ENCODE measurements at places on chromosomes 7 and 10.

GRCh38 chr7:20945451-20945850 is 158.8 kb upstream of the SP8 start:
- no peak for DNase-seq

- DNase-seq = no peak
These were observed 61.0 kb upstream of the SFMBT2 start for GRCh38 chr10:7471720-7472367.

- no peak for DNase-seq
These were observed 256.9 kb upstream of the MTPN start for GRCh38 chr7:136234040-136234439.

GRCh38 chr7:159103382-159104187 is 41.1 kb downstream of the VIPR2 start:
- no peak for DNase-seq

DNA sequence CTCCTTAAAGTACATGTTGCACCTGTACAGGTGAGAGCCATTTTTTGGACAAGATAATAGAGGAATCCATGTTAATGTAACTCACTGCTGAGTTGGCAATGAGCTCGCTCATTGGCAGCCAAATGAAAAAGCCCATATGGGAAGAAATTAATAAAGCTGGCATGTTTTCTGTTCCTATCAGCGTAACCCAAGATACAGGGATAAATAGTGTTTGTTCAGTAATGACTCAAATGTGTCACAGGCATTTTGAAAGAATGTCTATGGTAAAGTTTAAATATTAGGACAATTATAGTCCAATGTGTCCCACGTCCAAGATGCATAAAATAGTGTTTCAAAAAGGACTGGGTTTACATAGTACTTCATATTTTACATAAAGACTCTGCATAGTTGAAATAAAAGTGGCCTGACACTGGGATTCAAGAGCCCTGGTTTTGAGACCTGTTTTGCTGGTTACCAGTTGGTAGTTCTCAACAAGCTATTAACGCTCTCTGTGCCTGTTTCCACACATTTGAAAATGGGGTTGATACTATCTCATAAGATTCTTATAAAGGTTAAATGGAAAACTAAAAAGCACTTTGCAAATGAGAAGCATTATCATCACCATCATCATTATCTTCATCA is 49.1 kb downstream of the MTURN start:
- DNase-seq = peak; percentile 83

- DNase-seq = no peak
These were observed 50.4 kb downstream of the RGS10 start for GRCh38 chr10:119491966-119492757.

GRCh38 chr7:111409714-111410422 is 152.4 kb downstream of the IMMP2L start:
- DNase-seq = no peak

- DNase-seq = no peak
These were observed 1.8 kb downstream of the TSC22D4 start for GRCh38 chr7:100476903-100477870.

All from cerebellar cortex (tissue), 1 donor.